ENCODE measurements at places on chromosomes 4 and X.

- DNase-seq, result no peak
Measured at GRCh38 chr4:16608123-16608522, 290.3 kb downstream of the LDB2 start.

DNA sequence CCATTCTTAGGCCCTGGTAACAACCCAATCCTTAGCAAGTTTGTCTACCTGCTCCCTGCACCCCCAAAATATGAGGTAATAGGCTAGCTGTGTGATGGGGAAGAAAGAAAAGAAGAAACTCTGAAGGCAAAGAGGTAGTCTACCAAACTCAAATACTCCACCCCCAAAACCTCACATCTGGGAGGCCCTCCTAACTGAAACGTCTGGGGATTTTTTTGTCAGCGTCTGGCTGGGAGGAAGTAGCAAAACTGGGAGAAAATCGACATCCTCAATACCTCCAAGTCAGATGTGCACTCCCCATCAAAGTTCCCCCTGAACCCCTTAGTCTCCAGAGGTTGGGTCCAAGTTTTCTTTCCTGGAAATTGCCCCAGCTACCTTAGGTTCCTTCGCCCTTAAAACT lies 1.0 kb downstream of the LAMP2 start:
- DNase-seq, result no peak

DNA sequence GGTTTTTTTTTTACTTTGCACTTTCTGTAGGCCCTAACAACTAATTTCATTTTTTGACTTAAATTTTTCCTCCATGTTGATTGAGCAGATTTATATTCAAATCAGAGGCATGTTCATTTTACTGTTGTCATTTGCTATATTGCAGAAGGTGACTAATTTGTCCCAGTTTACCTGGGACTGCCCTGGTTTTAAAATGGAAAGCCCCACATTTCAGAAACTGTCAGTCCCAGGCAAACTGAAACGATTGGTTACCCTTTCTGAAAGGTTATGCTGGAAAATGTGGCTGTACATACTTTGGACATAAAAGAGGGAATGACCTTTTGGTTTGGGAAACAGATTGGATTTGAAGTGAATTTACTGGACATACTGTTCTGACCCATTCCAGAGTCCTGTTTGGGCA lies 160.0 kb downstream of the SPCS3 start:
- DNase-seq, result no peak

DNA sequence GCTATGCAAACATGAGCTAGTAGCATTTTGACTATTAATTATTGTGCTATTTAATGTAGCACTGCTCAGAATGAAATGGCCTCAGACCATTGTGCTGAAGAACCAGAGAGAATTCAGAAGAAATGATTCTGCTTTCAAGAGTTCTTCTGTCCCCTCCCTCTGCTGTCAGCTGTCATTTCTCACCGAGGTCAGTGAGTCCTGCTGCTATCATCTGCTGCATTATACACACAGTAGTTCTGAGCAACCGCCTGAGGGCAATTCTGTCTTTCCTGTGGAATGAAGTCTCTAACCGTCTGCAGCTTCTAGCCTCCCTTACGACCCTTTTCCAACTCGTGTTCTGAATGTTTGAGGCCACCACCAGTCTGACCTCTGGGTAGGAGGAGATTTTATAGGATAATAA lies 249.4 kb downstream of the HNRNPD start:
- no peak for DNase-seq

GRCh38 chrX:55697381-55697780 lies 20.2 kb upstream of the RRAGB start:
- no peak for DNase-seq

GRCh38 chr4:109589605-109590004 lies 29.6 kb downstream of the MCUB start:
- DNase-seq, result no peak

- no peak for DNase-seq
Measured at GRCh38 chrX:129158505-129158904, 364.8 kb downstream of the SMARCA1 start.

DNA sequence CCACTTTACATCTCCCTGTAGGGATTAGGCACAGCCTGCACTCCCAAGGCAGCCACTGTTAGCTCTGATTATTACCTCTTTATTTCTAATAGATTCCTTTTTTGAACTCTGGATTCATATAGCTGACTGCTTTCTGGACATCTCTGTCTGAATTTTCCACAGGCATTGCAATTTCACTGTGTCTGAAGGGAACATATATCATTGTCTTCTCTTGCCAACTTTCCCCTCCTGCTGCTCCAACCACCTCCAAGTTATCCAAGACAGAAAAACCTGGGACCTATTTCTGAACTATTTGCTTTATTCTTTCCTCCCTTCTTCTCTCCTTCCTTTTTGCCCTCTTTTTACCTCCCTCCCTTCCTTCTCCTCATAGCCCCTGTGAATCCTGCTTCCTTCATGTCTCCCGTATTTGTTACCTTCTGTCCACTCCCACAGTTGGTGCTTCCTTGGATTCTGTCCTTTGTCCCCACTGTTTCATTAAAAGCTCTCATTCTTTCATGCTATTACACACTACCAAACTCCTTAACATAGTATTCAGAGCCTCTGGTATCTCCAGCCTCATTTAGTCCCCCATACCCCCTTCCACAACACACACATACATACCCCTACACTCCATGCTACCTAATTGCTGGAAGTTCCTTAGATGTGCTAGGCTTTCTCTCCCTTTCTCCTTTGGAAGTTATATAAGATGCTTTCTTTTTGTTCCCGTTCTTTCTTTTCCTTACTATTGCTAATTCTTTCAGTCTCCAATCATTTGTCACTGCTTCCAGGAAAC lies 34.7 kb downstream of the FGF2 start:
- no peak for DNase-seq

GRCh38 chr4:3296651-3297050 lies 3.8 kb downstream of the RGS12 start:
- no peak for DNase-seq

DNA sequence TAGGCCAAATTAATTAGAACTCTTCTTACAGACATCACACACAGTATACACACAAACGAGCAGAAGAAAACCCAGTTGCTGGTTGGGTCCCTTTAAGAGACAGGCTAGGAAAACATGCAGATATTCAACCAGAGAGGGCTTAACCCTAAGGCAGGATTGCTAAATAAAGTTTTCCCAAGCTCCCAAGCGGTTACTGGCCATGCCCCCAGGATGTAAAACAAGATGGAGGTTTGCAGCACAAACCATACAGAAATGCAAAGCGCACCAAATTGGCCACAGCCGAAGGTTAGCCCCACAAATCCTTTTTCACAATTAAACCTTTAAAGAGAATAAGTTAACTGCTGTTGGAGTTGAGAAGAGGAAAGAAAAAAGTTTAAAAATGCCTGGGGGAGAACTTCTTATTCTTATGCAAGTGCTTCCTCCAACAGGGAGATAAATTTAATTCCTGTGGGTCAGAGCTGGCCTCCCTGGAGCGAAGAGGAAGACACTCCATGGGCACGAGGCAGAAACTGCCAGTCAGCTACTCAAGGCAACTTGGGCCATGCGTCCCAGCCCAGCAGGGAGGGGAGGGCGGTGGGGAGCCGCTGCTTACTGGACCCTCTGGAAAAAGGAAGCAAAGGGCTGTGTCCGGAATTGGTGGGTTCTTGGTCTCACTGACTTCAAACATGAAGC lies 167.6 kb upstream of the ARSJ start:
- no peak for DNase-seq

GRCh38 chr4:140296335-140297220 lies 76.9 kb upstream of the SCOC start:
- DNase-seq, result peak; percentile 42

GRCh38 chr4:104728380-104729122 lies 233.9 kb upstream of the CXXC4 start:
- DNase-seq, result no peak

DNA sequence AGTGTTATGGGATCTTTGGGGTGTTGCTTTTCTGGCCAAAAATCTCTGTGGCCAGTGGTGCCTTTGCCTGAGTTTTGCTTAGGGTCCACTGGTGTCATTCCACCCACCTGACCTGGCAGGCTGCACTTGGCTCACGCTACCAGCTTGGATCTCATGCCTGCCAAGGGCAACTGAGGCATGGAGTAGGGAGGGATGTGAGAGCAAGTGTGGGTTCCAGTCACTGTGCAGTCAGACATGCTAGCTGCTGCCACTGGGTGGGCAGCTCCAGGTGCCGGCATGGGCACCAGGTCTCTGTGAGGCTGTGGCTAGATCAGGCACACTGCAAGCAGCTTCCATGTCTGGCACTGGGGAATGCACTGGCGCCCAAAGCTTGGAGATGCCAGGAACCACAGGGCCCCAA lies 424.1 kb downstream of the PRR32 start:
- no peak for DNase-seq
